Activated CD4-positive, alpha-beta T cell treated with anti-CD3 and anti-CD28 coated beads for 36 hours (primary cell): ENCODE measurements at places on chromosomes 4 and X.

GRCh38 chrX:70332600-70332999 is 42.7 kb downstream of the KIF4A start:
- no peak for DNase-seq

GRCh38 chr4:108053251-108053711 is 63.6 kb downstream of the HADH start:
- no peak for DNase-seq

DNA sequence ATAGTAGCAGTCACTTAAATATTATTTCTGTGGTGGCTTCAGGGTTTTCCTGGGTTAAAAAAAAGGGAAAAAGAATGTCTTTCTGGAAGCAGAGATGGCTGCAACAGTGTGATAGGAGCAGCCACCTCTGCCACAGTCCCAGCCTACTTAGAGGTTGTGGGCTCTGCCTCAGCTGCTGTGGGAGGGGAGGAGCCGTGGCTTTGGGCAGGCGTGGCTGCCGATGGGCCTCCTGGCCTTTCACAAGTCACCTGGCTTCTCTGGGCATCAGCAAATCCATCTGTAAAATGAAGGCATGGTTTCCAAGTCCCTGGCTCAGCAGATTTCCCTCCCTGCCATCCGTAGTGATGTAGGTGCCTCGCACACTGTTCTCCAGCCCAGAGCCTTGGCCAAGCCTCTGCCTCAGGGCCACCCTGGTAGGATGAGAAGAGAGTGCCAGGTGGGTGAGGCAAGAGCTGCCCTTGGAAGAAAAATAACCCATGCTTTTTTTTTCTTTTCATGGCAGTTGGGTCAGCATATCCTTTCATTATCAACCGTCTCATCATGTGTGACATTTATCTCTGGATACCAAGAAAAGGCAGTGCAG is 66.1 kb downstream of the PTTG2 start:
- DNase-seq = no peak

- no peak for DNase-seq
These were observed 208.0 kb downstream of the RELL1 start for GRCh38 chr4:37478151-37478550.

GRCh38 chr4:65580551-65580950 is 89.7 kb downstream of the EPHA5 start:
- DNase-seq = no peak

- DNase-seq = no peak
These were observed 25.0 kb downstream of the NKX6-1 start for GRCh38 chr4:84474107-84474506.

GRCh38 chr4:1216869-1217294 is 32.0 kb downstream of the CTBP1 start:
- peak; percentile 85 for DNase-seq

GRCh38 chr4:30753316-30753715 is 33.1 kb downstream of the PCDH7 start:
- no peak for DNase-seq

- DNase-seq = no peak
These were observed 22.0 kb downstream of the CCNQ start for GRCh38 chrX:153576961-153577360.

- DNase-seq = peak; percentile 37
These were observed 115.7 kb upstream of the ZXDA start for GRCh38 chrX:58025979-58026378.

DNA sequence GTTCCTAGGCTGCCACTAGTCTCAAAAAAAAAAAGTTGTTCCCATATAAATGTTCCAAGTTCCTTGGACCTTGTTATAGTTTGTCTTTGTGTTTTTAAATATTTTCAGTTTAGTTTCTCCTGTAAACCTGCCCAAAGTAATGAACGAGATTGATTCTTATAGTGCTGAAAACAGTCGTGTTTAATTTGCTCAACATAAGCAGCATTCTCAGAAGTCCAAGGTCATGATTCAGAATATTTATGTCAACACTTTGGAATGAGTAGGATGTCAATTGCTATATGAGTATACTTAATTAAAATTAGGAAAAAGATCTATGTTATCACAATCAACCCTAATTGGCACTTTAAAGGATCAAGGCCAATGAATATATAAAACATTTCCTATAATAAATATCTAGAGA is 510.9 kb downstream of the PPP4R3C start:
- DNase-seq = no peak

- DNase-seq = peak; percentile 38
These were observed 80.8 kb downstream of the NPFFR2 start for GRCh38 chr4:72112514-72113156.

GRCh38 chr4:108570993-108571569 is 49.3 kb upstream of the RPL34 start:
- DNase-seq = no peak

- DNase-seq = no peak
These were observed 931.0 kb upstream of the INTU start for GRCh38 chr4:126701756-126702155.

DNA sequence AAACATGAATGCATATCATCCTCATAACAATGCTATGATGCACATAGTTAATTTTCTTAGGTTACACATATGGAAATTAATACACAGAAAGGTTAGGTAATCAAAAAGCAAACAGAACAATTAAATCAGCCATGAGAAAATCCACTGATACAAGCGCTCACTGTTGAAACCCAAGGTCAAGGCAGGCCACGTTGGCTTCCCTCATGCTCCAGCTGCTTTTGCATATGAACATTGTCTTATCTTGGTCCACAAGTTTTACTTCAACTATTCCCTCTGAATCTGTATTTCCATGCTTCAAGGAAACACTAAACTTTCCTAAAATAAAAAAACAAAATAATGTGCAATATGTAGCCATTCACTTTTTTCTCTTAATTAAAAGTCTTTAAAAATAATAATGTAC is 34.5 kb upstream of the PLA2G12A start:
- DNase-seq = no peak

GRCh38 chr4:55742655-55743202 is 76.9 kb upstream of the EXOC1L start:
- DNase-seq = no peak

- DNase-seq = no peak
These were observed 41.8 kb downstream of the SULT1E1 start for GRCh38 chr4:69818060-69818639.
